ENCODE measurements at places on chromosomes 4 and X.

- no peak for DNase-seq
Measured at GRCh38 chrX:111336141-111336540, 65.9 kb upstream of the CAPN6 start.

- DNase-seq = no peak
Measured at GRCh38 chrX:43500996-43501694, 155.0 kb upstream of the MAOA start.

DNA sequence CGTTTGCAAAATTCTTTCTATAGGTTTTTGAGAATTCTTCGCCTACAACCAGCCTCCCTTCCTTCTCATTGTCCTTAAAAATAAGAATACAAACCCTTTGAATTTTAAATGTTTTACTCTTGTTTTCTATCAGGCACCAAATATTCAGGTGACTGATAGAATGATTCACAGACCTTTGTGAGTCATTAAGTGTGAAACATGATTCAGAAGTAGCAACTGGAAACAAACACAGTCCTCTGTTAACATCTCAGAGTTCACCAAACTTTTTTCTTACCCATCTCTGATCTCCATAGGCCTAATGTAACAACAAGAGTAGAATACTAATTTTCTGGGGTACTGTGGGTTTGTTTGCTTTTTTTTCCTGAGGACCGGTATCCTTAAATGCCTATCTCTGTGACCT, 63.4 kb upstream of the MAB21L2 start:
- DNase-seq = no peak

- DNase-seq = no peak
Measured at GRCh38 chrX:44843753-44844152, at the start of gene DUSP21. Gene DUSP21, plus strand, starts transcription at chrX:44844021. Its CDS starts 112 bp downstream, at chrX:44844133.

- DNase-seq = no peak
Measured at GRCh38 chr4:174629265-174629664, 107.0 kb upstream of the HPGD start.

GRCh38 chr4:3070709-3071500, 3.4 kb downstream of the HTT-AS start:
- no peak for DNase-seq

- no peak for DNase-seq
Measured at GRCh38 chr4:158376106-158376840, 145.4 kb upstream of the RXFP1 start.

All from stimulated activated CD8-positive, alpha-beta memory T cell treated with anti-CD3 and anti-CD28 coated beads, Interleukin-15, amount 100 ng/mL, for 4 hours (primary cell).